Astrocyte of the cerebellum (primary cell): ENCODE measurements at places on chromosomes 4 and X.

GRCh38 chrX:20715176-20715575 lies 448.5 kb upstream of the RPS6KA3 start:
- DNase-seq, result no peak

DNA sequence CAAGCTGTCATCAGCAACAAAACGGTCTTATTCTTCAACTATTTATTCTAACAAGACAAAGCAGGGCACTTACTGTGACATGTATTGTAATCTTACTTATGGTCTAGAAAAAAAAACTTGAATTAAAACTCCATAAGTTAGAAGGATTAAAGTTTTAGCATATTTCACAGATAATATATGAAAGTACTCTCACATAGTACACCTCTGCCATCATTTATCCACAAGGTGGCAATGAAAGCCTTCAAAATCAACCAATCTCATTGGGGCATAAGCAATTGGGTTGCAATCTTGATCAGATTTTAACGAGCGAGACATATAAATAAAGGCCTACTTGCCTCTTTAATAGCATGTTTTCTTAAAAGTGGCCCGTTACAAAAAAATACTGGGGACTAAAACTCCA lies 1382.9 kb downstream of the FAM133A start:
- DNase-seq, result peak; percentile 28

- no peak for DNase-seq
Observed at GRCh38 chr4:146443525-146443924, 78.2 kb downstream of the SLC10A7 start.

- peak; percentile 18 for DNase-seq
Observed at GRCh38 chrX:119015407-119016237, 41.2 kb downstream of the LONRF3 start.

DNA sequence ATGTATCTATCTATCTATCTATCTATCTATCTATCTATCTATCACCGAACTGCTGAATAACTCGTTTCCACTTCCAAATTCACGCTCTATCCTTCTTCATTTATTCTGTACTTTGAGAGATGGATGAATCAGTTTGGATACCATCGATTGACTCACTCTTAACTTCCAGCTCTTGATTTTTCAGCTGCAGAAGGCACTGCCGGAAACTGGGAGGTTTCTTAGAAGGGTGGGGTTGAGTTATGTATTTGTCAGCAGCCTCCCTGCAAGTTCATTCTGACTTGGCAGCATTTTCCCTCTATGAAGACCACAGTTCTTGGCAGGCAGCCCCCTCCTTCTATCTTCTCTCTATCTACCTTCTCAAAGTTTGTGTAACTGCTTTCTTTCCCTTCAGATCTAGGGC lies 112.0 kb upstream of the MAGEB18 start:
- DNase-seq, result no peak

GRCh38 chr4:85644061-85644460 lies 169.1 kb downstream of the ARHGAP24 start:
- no peak for DNase-seq

DNA sequence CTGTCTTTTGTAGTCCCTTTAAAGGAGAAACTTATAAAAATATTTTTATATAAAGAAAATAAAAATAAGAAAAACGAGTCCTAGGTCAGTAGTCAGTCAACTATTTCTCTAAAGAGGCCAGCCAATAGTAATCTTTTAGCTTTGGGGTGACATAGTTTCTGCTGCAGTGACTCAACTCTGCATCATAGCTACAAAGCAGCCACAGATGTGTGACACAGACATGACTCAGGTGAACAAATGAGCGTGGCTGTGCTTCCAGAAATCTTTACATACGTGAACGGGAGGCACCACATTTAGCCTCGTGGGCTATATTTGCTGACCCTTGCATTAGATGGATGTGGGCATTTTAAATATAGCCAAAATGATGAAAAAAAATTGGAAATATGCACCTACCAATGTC lies 1862.5 kb upstream of the TENM3 start:
- peak; percentile 8 for DNase-seq

- no peak for DNase-seq
Observed at GRCh38 chr4:20678400-20678799, 21.9 kb upstream of the PACRGL start.

GRCh38 chr4:14269824-14270223 lies 642.3 kb upstream of the BOD1L1 start:
- no peak for DNase-seq
